Natural killer cell treated with Interleukin-12 subunit alpha and Interleukin-12 subunit beta and Interleukin-15 and Interleukin-18, amount 100 ng/mL, for 72 hours (primary cell): ENCODE measurements at places on chromosomes 3 and 15. TPM values are rescaled to one million over a fixed set of nuclear protein-coding genes. Genes with fewer than 3 reads are reported as not detected.

Gene ABHD2
- total RNA-seq: 214 TPM

- DNase-seq: no peak
Measured at GRCh38 chr15:82856397-82857170, 47.2 kb downstream of the WHAMM start.

DNA sequence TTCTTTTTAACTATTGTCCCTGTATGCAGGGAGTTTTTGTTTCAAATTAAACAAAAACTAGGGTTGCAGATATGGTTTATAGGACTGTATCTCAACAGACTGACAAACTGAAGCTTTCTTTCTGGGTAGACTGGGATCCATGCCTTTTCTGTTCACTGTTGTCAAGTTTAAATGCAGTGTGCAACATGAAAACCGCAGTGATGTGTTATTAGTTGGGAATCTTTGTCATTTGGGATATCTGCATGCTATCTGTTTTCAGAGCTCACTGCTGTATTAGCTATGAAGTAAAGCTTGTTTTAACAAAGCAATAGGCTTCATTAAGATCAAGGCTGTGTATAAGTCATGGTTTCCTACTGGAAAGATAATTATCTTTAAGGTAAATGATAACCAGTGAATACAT lies 21.4 kb upstream of the MCF2L2 start:
- DNase-seq: no peak

DNA sequence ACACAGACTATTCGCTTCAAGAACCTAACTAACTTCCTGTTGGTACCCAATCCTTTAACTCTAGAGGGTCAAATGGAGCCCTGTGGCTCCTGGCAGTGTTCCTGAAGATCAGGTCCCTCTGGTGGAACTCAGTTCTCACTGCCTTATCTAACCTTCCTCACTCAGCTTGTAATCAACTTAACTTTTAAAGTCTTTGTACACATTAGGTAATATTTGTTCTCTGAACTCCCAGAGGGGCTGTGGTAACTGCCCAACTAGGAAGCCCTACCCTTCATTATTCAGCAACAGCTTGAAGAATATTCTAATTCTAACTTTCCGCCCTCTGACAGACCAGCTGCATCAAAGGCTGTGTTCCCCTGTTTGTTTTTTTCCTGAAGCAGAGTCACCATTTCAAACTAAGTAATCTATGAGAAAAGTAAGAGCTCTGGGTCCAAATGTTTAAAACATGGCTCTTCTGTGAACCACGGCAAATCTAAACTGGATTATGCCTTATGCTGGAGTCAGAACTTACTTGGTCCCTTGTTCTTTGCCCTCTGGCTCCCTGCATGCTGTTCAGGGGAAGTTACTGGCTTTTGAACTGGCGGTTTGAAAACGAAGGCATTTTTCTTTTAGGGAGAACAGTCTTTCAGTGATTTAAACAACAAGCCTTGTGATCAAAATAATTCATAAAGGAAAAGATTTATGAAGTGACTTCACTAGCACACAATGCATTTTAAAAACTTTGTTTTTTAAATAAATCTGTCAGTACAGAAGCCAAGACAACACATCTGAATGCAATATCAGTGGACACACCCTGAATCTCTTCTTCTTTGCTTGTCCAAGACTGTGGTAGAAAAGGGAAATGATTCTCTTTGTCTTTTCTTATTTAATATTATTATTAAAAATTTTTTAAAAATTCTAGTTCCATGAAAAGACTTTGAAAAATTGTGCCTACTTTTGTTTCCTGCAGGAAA lies 365.6 kb downstream of the TIGIT start:
- DNase-seq: no peak

GRCh38 chr15:58064980-58065444 lies 499 bp downstream of the ALDH1A2 start:
- no peak for DNase-seq

DNA sequence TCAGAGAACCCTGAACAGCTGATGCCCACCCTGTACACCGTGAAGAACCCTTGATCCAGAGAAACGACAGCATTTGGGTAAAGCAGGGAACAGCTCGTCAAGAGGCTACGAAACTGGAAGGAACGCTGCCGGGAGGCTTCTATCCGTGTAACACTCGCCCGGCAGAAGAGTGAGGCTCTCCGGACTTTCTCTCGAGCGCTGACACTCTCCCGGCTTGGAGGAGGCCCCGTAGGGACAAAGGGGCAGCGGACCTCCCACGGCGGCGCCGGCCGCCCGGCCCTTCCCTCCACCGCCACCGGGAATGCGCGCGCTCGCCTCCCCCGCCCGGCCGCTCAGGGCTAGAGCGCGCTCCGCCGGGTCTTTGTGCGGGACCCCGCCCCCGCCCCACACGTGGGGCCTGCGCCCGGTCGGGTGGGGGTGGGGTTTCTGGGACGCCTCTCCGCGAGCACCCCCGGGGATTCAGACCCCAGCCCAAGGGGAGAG lies 1.7 kb downstream of the HYAL2 start:
- peak; percentile 80 for DNase-seq

GRCh38 chr3:177981576-177981975 lies 554.7 kb upstream of the KCNMB2 start:
- DNase-seq: no peak

DNA sequence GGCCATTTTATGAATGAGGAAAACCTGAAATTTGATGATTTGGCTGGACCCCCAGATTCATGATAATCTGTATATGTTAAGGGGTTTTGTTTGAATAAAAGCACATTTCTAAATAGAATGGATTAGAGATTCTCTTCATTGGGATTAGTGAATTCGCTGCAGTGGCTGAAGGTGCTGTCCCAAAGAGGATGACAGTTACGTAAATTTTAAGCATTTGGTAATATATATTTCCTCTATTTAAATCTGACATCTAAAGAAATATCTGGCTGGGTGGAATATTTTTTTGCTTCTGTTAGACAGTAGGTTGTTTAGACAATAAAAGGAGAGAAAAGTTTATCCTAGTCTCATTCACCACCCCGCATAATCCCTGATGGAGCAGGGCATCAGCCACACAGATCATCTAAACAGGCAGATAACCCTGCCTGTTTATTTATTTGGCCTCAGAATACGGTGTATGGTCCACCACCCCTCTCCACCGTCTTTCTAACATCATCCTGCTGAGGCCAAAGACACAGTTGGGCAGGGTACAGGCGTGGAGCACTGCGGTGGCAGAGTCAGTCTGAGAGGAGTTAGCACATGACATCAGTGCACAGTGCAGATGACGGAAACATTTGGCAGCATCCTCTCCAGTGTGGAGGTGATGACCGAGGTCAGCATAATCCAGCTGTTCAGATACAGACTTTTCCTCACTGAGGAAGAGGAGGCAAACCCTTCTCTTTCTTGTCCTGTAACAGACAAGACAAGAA lies 20.4 kb upstream of the NFKBIZ start:
- DNase-seq: peak; percentile 80

GRCh38 chr3:155714295-155714718 lies 30.6 kb downstream of the PLCH1 start:
- DNase-seq: no peak

Gene PTH1R
- not detected for total RNA-seq

Gene MYO1E
- total RNA-seq: 20.0 TPM

- no peak for DNase-seq
Measured at GRCh38 chr15:93088200-93088980, 621 bp downstream of the RGMA start.

- no peak for DNase-seq
Measured at GRCh38 chr15:93424131-93424530, 335.1 kb upstream of the RGMA start.

- no peak for DNase-seq
Measured at GRCh38 chr3:48694610-48695392, 9.1 kb upstream of the NCKIPSD start.

DNA sequence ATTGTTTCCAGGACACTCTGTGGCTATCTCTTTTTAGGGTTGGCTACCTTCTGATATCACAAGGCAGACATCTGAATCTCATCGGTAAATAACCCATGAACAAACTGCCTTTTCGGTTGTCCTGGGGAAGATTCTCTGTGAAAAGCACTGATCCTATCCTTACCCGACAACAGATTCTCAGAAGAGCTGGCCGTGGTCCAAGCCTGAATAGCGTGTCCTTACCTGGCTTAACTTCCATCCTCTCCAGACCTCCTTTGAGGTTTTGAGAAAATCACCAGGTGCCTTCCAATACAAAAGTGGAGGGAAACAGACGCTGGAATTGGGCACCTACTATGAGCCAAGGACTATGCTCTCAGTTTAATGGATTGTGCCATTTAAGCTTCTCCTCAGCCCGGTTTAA lies 87.4 kb upstream of the ARHGEF3 start:
- DNase-seq: no peak

Gene B3GNT5
- total RNA-seq: 1.0 TPM
